ENCODE measurements at places on chromosomes 2 and 18. TPM values are rescaled to one million over a fixed set of nuclear protein-coding genes. Genes with fewer than 3 reads are reported as not detected.
A peak's percentile ranks its signal among the peaks of the same experiment; 100 is the strongest.

GRCh38 chr18:79498662-79499061, 102.9 kb downstream of the NFATC1 start:
- H3K36me3 ChIP-seq, result no peaks in the 10 kb centered on the region
- no peak overlapping the region for H3K27ac ChIP-seq
- H3K4me1 ChIP-seq, result no peaks in the 10 kb centered on the region

DNA sequence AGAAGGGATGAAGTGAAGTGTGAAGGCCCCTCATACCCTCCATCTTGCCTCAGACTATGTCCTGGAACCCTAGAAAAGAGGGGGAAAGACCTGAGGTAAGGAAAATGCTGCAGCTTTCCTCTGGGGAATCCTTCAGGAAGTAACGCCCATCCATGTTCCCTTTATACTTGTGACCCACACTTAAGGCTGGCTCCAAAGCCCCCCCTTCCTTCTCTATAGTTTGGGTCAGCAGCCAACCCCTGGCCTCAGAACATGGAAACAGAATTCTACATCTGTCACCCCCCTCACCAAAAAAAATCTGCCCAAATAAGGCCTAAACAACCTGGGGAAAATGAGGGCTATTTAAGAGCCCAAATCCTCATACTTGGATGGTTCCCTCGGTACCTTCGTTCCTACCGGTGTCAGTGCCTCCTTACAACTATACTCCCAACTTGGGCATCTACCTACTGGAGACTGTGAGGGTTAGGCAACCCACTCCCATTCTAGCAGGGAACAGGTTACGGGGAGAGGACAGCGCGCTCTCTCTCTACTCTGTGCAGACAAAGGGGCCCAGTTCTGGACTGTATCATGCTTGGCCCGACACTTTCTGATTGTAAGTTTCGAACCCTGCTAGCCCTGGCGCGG, 689 bp downstream of the OST4 start:
- H3K4me3 ChIP-seq, result peak overlapping the region; percentile 95
- no peaks in the 10 kb centered on the region for H3K27me3 ChIP-seq
- peaks cover 11% of the 10 kb centered on the region for H3K36me3 ChIP-seq

GRCh38 chr2:216916956-216917650, 57.2 kb upstream of the TNP1 start:
- H3K27me3 ChIP-seq, result no peaks in the 10 kb centered on the region
- no peak overlapping the region for H3K4me3 ChIP-seq
- DNase-seq, result no peak
- no peak overlapping the region for H3K27ac ChIP-seq

GRCh38 chr18:67574749-67575148, 58.2 kb upstream of the DSEL start:
- H3K27ac ChIP-seq, result no peak overlapping the region
- no peaks in the 10 kb centered on the region for H3K27me3 ChIP-seq
- H3K36me3 ChIP-seq, result no peaks in the 10 kb centered on the region
- no peak for DNase-seq
- no peak overlapping the region for H3K4me3 ChIP-seq
- H3K4me1 ChIP-seq, result no peaks in the 10 kb centered on the region

The GALNT14 gene
- polyA plus RNA-seq, result 27.4 TPM

The VAMP5 gene
- 11.0 TPM for polyA plus RNA-seq

The VWC2L gene
- polyA plus RNA-seq, result not detected

The DSG4 gene
- polyA plus RNA-seq, result 0.50 TPM

The CYTIP gene
- not detected for polyA plus RNA-seq

The TRIM54 gene
- polyA plus RNA-seq, result not detected
